ENCODE measurements at places on chromosomes 16 and 17.

GRCh38 chr17:45300060-45300751 is 16.6 kb downstream of the MAP3K14 start:
- DNase-seq = no peak

DNA sequence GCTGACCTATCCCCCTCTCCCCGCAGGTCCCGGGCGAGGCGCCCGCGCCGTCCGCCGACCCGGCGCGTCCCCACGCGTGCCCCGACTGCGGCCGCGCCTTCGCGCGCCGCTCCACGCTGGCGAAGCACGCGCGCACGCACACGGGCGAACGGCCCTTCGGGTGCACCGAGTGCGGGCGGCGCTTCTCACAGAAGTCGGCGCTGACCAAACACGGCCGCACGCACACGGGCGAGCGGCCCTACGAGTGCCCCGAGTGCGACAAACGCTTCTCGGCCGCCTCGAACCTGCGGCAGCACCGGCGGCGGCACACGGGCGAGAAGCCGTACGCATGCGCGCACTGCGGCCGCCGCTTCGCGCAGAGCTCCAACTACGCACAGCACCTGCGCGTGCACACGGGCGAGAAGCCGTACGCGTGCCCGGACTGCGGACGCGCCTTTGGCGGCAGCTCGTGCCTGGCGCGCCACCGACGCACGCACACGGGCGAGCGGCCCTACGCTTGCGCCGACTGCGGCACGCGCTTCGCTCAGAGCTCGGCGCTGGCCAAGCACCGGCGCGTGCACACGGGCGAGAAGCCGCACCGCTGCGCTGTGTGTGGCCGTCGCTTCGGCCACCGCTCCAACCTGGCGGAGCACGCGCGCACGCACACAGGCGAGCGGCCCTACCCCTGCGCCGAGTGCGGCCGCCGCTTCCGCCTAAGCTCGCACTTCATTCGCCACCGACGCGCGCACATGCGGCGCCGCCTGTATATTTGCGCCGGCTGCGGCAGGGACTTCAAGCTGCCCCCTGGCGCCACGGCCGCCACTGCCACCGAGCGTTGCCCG is 10.3 kb downstream of the ZNF771 start:
- peak; percentile 79 for DNase-seq

- DNase-seq = no peak
Observed at GRCh38 chr16:27624154-27625049, 74.5 kb downstream of the KATNIP start.

DNA sequence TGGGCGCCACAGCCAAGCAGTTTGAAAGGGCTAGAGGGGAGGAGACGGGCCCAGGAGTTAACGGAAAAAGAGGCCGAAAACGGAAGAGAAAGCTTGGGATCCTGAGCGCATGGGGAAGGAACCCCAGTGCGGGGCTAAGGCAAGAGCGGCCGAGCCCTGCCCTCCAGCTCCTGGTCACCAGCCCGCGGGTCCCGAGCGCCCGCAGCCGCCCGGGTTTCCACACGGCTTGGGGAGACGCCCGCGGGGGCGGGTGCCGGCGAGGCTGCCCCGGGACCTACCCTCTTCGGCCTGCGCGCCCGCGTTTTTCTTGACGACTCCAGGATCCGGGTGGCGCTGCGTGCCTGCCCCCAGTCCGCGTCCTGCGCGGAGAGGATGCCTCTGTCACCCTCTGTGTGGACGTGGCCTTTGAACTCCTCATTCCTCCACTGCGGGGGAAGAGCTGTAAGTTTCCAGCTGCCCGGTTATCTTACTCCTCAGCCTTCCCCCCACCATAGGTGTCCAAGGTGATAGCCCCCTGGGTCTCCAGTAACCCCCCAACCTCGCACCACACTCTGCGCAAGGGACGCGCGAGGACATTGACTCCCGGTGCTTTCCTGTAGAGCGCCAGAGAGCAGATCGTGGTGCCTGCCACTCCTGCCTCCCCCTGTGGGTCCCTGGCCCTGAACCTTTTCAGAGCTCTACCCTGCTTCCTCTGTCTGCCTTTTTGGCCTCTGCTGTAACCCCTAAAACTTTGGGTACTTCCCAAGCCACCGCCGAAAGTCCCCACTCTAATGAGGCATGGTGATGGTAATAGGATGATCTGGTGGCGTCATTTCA is 1.7 kb upstream of the CDH11 start:
- DNase-seq = no peak

- no peak for DNase-seq
Observed at GRCh38 chr17:27153005-27153404, 140.9 kb upstream of the WSB1 start.

GRCh38 chr16:89035669-89036570 is 57.7 kb upstream of the ACSF3 start:
- no peak for DNase-seq

DNA sequence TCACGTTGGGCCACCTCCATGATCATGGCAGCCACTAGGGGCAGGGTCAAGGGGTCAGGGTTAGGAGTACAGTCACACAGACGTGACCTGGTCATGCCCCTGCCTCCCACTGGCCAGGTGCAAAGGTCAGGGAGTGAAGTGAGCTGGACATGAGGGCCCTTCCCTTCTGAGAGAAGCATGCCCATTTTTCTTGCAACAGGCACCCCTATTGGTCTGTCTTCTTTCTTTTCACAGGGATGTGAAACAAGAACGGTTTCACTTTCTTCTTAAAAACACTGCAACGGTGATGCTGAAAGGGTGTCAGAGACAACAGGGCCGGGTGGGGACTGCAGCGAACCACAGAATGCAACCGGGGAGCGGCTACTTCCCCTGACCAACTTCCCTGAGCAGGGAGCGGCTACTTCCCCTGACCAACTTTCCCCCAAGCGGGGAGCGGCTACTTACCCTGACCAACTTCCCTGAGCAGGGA is 52.1 kb upstream of the DOC2B start:
- no peak for DNase-seq

DNA sequence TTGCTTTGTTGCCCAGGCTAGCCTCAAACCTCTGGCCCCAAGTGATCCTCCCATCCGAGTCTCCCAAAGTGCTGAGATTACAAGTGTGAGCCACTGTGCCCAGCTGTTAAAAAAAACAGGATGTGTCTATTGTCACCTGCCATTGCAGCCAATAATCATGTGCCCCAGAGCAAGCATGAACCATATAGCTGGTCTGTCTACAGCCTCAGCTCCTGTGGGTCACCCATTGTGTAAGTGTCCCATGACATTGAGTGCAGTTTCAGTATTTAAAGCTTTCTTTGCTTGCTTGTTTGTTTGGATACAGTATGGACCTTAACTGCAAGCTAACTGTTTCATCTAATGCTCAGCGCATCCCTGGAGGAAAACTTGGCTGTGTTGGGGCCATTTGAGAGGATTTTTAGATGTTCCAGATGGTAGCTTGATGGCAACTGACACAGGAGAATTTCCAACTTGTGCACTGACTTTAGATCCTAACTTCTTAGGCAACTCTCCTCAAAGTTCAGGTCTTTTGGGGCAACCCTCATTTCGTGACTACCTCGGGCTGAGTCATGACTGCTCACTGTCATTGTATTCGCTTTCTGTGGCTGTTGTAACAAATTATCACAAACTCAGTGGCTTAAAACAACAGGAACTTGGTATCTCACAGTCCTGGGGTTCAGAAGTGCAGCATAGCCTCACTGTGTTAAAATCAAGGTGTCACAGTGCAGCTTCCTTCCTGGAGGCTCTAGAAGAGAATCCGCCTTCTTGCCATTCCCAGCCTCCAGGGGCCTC is 30.3 kb upstream of the ADORA2B start:
- DNase-seq = no peak

GRCh38 chr16:84339311-84339710 is 29.0 kb upstream of the ATP2C2 start:
- DNase-seq = no peak

DNA sequence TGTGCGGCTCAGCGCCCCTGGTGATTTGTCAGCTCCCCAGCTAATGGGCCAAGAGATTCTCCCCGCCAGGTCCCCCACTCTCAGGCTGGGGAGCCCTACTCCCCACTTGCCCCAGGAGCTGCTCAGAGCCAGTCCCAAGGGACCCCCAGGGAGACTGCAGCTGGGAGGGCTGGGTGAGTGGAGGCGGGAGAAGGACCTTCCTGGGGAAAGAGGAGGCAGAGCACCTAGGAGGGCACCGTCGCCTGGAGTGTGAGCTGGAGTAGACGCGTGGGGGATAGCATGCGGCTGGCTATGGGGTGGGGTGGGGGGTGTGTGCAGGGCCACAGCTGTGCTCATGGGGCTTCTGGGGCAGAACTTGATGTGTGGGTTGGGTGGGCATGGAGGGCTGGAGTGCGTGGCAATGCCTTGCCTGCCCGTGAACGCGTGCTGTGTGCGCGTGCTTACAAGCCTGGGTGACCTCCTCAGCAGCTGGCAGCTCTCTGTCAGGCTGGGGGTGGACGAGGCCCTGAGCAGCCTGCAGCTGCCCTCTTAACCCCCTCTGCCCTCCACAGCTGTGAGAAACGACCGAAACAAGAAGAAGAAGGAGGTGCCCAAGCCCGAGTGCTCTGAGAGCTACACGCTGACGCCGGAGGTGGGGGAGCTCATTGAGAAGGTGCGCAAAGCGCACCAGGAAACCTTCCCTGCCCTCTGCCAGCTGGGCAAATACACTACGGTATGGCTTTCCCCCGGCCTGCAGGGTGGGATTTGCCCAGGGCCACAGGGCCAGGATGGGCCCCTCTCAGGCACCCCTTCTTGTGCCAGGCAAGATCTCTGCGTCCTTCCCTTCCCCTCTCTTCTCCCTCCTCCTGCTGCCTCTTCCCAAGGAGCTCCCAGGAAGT is 12.9 kb downstream of the GJD3 start:
- DNase-seq = no peak

GRCh38 chr16:82605076-82605475 is 21.7 kb upstream of the CDH13 start:
- DNase-seq = no peak

DNA sequence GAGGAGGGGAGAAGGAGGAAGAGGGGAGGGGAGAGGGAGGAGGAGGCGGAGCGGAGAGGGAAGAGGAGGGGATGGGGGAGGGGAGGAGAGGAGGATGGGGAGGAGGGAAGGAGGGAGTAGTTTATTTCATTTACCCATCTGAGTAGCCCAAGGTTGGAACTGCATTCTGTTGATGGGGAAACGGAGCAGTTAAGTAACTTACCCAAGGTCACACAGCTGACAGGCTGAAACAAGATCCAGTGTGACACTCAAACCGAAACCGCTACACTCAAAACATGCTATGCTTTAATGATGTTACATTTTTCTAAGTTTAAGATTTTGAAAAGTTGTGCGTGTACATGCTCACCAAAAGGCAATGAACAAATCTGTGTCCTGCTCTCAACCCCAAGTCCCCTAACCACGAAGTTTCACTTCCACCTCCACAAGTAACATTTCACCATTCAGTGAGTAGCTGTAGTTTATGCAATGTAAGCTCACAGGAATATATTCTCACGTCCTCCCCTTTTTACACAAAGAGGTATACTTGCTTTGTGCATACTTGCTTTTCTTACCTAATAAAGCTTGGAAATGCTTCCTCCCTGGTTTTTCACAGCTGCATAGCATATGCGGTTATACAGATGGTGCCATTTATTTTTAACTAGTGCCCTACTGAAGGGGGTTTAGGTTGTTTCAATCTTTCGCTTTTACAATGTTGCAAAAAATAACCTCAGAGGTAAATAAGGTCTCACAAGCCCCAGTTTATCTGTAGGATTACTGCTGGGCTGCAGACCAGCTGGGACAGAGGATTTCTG is 275.3 kb downstream of the PARN start:
- DNase-seq = peak; percentile 23

- DNase-seq = no peak
Observed at GRCh38 chr17:10270258-10270657, 71.9 kb upstream of the GAS7 start.

DNA sequence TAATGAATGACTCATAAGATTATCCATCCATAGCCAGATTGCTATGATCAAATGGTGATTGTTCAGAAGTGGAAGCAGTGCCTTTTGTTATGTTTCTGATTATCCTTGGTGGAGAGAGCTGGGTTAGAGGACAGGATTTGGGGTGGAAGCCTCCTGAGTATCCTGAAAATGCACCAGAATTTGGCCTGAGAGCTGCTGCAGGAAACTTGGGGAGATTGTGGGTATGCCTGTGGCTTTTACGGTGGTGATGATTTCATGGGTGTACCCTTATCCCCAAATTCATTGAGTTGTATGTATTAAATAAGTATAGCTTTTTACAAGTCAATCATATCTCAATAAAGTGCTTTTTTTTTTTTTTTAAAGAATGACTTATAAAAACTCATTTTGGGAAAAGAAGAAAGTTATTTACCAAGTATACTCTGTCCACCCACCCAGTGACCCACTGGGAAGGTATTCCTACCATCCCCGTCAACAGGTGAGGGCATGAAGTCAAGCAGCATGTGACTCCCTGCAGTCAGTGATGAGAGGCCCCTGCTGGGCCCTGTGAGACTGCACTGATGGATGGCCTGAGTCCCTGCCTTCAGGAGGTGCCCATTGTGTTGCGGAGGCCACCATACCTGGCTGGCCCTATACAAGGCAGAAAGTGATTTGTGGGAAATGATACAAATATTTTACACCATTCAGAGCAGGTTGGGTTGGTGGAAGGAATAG is 28.4 kb downstream of the NKD1 start:
- no peak for DNase-seq

GRCh38 chr16:86858501-86858900 is 280.2 kb downstream of the FOXL1 start:
- DNase-seq = no peak

GRCh38 chr17:76137351-76138233 is 3.5 kb downstream of the FOXJ1 start:
- DNase-seq = no peak

DNA sequence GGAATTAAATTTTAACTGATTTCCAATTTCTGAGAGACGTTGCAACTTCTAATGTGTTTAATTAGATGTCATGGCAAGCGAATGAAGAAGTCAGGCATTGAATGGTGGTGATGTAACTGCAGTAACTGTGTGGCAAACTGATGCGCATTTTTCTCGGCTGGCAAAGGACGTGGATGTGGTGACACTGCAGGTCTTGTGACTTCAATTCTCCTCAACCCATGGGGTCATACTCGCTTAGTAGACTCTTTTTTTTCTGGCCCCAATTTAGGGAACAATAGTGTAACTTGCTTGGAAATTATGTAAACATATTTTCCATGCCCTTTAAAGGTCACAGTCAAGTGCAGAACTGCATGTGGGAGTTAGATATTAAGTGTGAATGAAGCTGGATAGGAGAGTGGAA is 1.9 kb upstream of the FAM20A start:
- no peak for DNase-seq

GRCh38 chr16:49424961-49425360 is 51.4 kb downstream of the C16orf78 start:
- no peak for DNase-seq

GRCh38 chr17:82016061-82016874 is 6.4 kb downstream of the CENPX start:
- DNase-seq = no peak

DNA sequence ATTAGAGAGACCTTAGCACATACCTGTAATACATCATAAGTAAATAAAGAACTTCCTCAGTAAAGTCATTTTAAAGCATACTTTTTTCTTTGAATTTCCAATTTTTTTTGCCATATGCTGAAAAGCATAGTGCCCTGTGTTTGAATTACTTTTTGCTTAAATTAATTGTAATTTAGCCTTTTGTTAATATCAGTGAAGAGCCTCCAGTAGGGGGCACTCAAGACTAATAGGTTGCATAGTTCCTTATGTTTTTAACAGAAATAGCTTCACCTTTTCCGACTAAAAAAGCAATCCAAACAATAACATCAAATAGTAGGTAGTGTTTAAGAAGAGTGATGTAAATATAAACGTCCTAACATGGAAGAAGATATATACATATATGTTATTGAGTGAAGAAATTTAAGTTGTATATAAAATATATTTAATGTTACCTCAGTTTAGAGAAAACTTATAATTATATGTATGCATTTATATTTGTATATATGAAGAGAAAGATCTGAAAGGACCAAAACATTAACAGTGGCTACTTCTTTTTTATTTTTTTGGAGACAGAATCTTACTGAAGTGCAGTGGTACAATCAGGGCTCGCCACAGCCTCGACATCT is 18.6 kb downstream of the RAD51C start:
- DNase-seq = no peak
